ENCODE measurements at places on chromosomes 6 and 20. TPM values are rescaled to one million over a fixed set of nuclear protein-coding genes. Genes with fewer than 3 reads are reported as not detected.

- DNase-seq = no peak
Measured at GRCh38 chr6:139474145-139475108, 100.0 kb upstream of the CITED2 start.

- no peak for DNase-seq
Measured at GRCh38 chr6:111874025-111874415, 768 bp upstream of the FYN start.

BTNL2 gene
- total RNA-seq = not detected

UST gene
- total RNA-seq = 16.2 TPM

KCNQ5 gene
- total RNA-seq = 0.17 TPM

- peak; percentile 49 for DNase-seq
Measured at GRCh38 chr20:63740070-63740626, 572 bp downstream of the SLC2A4RG start.

DNA sequence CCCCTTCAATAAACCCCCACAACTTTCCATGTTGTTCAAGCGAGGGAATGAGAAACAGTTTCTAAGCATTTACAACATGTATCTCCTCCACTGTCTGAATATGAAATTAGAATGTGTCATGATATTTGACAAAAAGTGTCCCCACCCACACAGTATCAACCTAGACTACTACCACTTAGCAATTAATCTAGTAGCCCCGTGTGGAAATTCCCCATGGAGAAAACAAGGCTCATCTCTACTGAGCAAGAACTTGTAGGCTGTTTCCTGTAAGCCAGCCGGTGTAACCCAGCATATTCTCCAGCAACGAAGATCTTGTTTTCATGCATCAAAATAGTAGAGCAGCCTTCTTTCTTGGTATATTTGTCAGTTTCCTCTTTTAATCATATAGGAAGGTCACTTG, 115.0 kb downstream of the IRF4 start:
- DNase-seq = no peak

DNA sequence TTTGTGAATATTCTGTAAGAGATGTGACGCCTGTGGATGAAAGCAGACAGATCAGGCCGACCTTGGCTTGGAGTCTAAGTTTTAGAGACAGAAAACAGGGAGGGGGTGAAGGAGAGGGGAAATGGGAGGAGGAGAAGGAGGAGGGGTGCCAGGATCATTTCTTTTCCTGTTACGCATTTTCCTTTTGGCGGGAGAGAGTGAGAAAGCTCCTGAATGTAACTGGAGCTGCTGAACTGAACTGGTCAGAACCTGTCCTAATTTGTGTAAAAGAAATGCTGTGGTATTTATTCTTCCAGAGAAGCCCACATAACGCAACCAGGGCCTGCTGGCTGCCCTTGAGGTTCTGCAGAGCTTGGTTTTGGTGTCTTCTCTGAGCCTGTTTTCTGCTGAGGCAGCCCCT, 41.9 kb downstream of the UTRN start:
- no peak for DNase-seq

TNFRSF6B gene
- total RNA-seq = not detected

- DNase-seq = no peak
Measured at GRCh38 chr6:127289934-127290333, 23.3 kb downstream of the RNF146 start.

DNA sequence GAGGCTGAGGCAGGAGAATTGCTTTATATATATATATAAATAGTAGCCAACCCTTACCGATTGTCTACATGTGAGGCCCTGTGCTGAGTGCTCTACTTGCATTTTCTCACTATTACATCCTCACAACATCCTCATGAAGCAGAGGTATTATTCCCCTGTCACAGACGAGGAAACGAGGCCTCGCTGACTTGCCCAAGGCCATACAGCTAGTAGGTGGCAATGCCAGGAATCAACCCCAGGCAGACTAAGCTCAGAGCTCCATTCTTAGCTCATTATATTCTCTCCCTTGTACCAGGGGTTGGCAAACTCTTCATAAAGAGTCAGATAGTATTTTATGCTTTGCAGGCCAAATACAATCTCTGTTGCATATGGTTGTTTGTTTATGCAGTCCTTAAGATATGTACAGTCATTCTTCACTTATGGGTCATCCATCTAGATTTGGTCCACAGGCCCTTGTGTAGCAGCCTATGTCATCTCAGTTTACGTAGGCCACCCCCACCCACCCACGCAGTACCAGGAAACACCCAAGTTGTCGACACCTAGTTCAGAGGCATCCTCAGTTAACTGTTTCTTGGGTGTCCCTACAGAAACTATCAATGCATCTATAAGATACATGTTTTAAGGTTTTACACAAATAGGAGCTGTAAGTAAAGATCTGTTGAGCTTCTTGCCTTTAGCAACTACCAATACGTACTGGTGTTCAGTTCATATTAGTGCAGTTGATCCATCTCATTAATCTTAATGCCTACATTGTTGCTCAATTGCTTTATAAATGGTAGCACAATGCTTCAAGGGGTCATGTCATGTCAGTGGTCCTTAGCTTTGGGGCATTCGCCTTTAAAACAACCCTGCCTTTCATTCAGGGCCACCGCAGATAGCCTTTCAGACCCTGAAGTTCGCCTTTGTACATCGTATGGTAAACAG, 3.0 kb downstream of the CASS4 start:
- DNase-seq = no peak

- DNase-seq = no peak
Measured at GRCh38 chr20:7195704-7196103, 428.2 kb downstream of the BMP2 start.

ARFGEF3 gene
- total RNA-seq = 10.1 TPM

DNA sequence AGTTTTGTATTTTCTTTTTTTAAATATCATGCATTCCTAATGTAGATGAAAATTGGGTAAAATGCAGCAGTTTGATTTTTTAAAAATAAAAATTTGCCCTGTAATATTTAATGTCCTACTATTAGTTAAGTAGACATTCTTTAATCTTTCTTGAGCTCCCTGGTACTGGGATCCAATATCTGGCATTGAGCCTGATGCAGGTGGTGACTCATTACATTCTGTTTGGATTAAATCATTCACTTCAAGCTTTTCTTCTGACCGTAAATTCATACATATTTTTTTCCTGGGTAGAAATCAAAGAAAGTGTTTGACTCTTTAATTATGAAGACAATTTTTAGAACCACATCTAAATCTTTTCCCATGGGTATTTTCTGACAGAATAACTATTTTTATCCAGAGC, 768.8 kb upstream of the SLC35B3 start:
- DNase-seq = no peak

DNA sequence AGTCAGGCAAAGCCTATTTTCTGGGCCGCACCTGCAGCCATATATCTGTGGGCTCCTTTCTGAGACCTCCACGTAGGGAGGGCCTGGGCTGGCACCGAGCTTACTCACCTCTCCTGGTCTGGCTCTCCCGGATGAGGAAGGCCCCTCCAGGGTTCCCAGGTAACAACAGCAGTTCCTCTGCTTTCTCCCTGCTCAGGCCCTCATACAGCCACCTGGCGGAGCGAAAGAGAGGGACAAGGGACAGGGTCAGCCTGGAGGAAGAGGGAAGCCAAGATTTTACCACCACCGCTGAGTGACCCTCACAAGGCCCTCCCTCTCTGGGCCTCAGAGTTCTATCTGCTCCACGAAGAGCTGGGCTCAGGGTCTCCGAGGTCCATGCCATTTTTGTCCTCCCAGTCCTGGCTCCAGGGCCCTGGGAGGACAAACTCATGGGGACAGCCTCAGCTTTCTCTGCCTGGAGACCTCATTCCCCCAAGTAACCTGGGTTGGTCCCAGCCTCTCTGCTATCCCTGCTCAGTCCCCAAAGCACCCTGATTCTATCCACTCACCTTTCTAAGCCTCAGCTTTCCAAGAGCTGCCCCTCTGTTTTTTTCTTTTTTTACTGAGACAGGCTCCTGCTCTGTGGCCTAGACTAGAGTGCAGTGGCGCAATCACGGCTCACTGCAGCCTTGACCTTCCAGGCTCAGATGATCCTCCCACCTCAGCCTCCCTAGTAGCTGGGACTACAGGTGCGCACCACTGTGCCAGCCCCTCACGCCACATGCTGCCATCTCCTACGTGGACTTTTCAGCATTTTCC, 13.3 kb downstream of the SLA2 start:
- DNase-seq = no peak

RNF8 gene
- total RNA-seq = 11.2 TPM

MICB gene
- 1.3 TPM for total RNA-seq

TCF21 gene
- total RNA-seq = 1.9 TPM

GRCh38 chr6:96659084-96659845, 96.3 kb downstream of the FHL5 start:
- DNase-seq = no peak

DNA sequence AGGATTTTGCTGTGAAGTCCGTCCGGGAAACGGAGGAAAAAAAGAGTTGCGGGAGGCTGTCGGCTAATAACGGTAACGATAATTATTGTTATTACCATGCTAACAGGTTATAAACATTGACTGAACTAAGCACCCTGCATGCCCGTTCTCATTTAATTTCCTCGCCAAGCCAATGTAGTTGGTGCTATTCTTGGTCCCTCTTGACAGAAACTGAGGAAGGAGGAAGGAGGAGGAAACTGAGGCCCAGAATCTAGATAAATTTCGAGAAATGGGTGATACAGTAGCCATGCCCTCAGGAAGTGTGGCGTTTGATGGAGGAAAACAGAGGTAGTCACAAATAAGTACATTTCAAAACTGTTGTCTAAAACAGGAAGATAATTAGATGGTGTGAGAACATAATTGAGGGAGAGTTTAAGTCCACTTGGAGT, 474 bp downstream of the TPX2 start:
- no peak for DNase-seq

ZNF311 gene
- 2.9 TPM for total RNA-seq

C6orf163 gene
- total RNA-seq = 7.8 TPM

TAGAP gene
- 2.0 TPM for total RNA-seq

DNA sequence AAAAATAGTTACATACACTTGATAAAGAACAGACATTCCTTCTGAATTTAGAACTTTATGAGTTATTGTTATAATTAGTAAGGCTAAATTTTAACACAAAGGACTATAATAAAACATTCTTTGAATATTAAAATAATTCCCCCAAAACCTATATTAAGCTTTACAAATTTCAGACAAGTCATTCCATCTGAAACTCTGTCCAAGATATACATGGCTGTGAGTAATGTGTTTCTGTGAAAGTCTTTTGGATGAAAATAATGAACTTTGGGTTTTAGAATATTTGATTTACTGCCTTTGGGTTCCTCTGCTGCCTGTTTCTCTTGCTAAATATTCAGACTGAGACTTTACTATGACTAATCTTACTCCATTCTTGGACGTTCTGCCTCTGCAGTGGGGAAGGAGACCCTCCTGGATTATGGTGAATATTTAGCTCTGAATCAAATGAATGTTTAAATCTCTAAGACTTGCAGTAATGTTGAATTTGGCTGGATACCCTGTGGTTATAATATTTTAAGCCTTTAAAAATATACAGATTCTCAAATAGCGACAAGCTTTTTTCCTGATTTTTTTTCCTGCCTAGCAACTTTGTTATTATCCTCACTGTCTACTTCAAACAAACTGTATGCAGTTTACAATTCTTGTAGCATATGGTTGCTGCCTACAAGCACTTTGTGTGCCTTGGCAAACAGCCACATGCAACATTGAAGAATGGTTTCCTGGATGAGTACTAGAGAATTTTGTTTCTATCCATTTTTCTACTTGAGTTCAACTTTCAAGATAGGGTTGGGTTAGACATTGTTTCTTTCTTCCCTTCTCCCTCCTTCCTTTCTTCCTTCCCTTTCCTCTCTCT, 51.4 kb downstream of the TXLNB start:
- DNase-seq = no peak

OR2H1 gene
- not detected for total RNA-seq

GRCh38 chr6:155219858-155220301, 43.9 kb upstream of the CLDN20 start:
- no peak for DNase-seq

DNA sequence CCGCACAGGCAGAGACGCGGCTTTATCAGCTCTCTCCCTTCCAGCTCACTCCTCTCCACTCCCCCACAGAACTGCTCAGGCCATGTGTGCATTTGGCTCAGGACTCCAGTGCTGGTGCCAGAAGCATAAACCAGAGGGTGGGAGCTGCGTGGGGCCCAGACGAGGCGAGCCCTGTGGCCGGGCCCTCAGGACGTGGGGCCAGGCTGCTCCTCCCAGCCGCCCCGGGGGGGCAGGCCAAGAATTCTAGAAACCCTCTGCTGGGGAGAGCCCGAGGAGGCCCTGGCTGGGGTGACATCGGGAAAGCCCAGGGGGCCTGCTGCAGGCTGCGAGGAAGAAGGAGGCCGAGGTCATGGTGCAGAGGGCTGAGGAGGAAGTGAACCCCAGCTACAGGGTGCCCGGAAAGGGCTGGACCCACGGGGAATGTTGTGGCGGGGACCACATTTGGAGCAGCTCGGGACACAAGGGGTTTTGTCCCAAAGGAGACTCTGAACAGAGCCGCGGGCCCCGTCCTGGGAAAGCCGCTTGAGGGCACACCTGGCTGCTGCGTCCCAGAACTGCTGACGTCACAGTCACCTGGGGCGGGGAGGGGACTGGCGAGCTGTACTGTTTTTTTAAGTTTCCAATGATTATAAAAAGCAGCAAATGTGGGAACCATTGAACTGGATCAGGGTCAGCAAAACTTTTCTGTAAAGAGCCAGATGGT, 107.1 kb downstream of the BANF2 start:
- DNase-seq = peak; percentile 62

- no peak for DNase-seq
Measured at GRCh38 chr20:6735942-6736845, 31.3 kb upstream of the BMP2 start.

GRCh38 chr6:16766043-16766536, 4.8 kb upstream of the ATXN1 start:
- no peak for DNase-seq

All from mucosa of descending colon (tissue), 3 donors.